ENCODE measurements at places on chromosomes 3 and 15.

- DNase-seq, result no peak
These were observed 270.5 kb downstream of the MBNL1 start for GRCh38 chr3:152539191-152539764.

DNA sequence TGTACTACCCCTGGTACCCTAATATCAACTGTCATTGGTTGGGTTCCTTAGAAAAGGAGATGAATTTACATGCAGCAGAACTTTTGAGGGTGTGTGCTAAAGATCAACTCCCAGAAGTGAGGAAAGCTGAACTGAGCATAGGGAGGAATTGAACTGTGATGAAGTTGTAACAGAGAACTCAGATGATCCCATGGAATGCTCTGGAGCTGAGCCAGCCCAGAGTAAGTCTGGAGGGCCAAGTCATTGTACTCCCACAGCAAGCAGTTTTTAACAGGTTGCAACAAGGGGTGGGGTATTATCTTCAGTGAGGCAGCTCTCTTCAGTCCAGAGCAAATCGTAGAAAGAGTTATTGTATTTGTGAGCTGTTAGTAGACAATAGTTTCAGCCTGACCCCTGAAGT, 572.3 kb downstream of the PYDC2 start:
- DNase-seq, result no peak

DNA sequence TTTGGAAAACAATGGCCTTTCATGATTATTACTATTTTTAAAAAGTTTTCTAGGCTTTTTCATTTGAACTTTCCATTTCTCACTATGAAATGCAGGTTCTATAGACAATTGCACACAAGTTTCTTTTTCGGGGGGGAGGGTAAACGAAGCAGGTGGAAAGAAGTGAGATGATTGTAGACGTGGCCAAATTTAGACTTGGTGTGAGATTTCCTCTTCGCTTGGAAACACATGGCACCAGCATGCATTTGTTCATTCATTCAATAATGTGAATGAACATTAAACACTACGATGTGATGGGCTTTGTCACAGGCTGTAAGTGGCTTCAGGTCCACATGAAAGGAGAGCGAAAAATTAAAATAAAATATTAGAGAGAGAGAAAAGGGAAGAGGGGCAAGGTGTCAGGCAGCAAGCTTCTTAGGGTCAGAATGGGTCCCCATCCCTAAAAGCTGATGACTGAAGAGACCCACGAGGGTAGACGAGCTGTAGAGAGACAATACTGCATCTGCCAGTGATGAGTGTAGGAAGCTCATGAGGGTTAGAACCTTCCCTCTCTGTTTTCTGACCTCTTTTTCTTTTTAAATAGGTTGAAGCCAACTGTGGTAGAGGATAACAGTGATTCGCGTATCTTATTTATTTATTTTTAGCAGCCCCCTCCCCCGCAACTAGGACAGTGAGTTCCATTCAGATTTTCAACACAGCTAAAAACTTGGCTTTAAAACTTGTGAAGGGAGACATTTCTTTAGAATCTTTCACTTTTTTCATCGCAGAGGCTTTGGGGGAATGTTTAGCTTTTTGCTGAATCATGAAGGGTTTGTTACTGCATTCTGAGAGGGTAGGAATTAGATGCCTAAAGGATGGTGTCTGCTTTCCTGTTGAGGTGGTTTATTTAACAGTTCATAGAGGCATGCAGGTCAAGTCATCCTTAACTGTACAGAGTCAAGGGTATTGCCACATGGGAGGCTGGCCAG, 36.2 kb downstream of the GAP43 start:
- DNase-seq, result no peak

GRCh38 chr3:192275741-192276355, 451.5 kb downstream of the FGF12 start:
- DNase-seq, result no peak

DNA sequence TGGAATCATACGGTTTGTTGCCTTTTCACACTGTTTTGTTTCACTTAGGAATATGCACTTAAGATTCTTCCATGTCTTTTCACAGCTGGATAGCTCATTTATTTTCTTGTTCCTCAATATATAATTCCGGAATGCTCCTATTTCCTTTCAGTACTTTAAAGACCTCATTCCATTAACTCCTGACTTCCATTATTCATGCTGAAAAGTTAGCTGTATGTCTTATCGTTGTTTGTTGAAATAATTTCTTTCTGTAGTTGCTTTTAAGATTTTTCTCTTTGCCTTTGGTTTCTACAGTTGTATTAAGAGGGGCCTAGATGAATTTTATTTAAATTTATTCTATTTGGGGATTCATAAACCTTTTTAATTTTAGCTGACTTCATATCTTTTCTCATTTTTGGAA, 122.2 kb downstream of the ANXA2 start:
- no peak for DNase-seq

DNA sequence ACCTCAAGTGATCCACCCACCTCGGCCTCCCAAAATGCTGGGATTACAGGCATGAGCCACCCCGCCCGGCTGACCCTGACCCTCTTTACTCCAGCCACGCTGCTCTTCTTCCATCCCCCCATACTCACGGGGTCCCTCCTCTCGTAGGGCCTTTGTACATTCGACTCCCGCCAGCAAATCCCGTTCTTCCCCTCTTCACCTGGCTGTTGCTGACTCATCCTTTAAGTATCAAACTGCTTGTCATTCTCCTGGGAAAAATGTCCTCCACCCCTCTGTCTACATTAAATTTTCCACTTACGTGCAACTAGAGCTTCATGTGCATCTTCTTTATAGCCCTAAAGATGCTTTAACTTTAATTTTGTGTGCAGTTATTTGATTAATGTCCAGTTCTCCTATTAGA, 203.1 kb downstream of the OPA1 start:
- DNase-seq, result no peak

GRCh38 chr3:197874064-197874463, 75.9 kb upstream of the RPL35A start:
- no peak for DNase-seq

DNA sequence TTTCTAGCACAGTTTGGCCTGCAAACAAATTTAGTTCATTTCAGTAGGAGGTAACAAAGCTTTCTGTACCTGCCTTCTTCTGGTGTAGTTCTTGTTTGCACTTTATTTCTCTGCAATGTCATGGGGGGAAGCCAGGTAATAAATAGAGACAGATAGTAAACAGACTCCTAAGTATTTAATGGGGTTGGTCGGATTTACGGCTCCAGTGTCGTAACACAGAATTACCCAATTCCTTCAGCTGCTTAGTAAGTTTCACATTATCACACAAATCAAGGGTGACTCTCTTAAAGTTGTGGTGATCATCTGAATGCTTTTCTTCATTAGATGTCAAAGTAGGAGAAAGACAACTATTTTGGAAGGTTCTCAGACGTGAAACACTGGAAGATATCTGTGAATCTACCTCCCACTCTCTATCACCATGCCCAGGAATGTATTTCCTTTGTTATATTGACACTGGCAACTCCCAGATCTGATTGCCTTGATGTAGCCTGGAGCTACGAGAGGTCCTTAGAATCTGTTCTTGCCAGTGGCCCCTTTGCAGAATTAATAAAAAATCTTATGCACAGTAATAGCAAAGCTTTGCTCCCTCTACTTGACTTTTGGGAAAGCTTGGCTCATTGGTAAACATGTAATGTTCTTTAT, 25.0 kb upstream of the TMC3 start:
- DNase-seq, result no peak

DNA sequence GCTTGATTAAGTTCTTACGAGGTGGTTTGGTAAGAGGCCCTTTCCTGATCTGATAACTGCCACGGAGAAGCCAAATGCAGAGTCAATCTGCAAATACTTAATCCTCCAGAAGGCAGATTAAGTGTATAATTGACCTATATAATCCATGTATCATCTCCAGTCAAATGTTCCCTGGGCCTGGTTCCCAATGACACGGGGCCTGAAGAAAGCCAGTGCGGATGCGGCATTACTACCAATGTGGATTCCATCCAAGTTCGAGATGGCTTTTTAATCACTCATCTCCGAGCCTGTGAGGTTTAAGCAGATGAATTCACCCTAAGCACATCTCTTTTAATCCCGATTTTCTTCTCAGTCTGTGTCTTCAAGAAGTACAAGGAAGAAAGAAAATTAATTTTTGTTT, 60.0 kb upstream of the FEZF2 start:
- DNase-seq, result no peak

DNA sequence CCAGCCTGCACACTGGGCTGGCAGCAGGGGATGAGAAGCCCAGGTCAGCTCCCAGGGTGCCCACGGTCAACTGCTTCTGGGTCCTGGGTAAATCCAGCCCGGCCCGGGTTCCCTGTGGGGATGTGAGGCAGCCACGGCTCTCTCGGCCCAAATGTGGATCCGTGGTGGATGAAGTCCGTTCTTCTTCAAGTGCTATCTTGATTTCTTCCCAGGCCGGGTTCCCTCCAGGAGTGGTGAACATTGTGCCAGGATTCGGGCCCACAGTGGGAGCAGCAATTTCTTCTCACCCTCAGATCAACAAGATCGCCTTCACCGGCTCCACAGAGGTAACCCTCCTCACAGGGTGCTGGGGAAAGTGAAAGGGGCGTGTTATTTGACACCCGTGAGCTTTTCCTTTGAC, 16.1 kb downstream of the ALDH1A3 start:
- DNase-seq, result no peak

DNA sequence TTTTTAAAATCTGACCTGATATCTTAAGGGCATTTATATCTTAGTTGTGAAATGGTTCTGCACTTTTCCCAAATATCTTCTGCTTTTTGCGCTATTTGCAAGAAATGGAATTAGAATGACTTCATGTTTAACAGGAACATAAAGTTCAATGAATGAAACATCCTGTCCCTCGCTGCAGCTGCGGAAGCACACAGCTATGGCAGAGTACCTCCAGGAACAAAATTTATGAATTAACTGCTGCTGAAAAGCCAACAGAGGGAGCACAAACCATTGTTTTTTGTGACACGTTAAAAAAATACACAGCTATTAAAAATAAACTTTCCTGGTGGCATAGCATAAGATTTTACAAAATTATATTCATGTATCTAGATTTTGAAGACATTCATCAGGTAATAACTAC, 404.4 kb upstream of the MDFIC2 start:
- DNase-seq, result no peak

DNA sequence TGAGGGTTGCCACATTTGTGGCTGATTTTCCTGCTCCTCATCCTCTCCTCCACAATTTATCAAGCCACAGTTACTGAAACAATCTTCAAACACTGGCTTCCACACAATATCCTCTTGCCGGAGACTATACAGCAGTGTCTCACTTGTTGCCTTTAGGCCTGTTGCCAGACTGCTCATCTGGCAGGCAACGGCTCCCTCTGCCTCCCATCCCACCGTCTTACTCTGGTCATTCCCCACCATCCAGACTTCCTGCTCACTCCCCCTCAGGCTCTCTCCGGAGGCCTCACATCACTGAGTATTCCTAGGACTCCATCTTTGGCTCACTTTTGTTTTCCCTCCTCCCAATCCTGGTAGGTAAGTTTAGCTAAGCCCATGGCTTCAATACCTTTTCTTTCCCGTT, 301.9 kb downstream of the IL20RB start:
- no peak for DNase-seq

DNA sequence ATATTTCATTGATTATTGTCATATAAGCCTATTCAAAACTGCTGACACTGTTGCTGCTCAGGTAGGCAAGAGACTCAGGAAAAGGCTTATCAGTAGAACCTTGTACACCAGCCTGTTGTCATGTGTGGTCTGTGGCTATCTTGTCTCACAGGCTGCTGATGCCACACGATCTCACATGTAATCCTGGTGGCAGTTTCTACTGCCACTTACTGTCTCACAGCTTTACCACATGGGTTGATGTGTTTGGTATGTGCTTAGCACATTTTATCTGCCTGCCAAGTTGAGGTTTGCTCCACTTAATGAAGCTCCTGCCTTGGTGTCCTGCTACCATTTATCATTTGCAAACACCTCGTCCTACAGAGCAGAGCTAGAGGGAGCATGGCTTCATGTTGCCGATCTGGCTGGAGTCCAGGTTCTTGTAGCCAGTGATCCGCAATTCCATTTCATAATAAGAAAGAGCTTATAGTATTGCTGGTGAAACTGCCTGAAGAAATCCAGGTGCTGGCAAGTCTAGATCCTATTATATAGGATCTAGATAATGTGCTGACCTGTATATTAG, 637.9 kb downstream of the NLGN1 start:
- DNase-seq, result no peak
